COR-L47 (cell line): ENCODE measurements at places on chromosomes 12 and 14.
A peak's percentile ranks its signal among the peaks of the same experiment; 100 is the strongest.

DNA sequence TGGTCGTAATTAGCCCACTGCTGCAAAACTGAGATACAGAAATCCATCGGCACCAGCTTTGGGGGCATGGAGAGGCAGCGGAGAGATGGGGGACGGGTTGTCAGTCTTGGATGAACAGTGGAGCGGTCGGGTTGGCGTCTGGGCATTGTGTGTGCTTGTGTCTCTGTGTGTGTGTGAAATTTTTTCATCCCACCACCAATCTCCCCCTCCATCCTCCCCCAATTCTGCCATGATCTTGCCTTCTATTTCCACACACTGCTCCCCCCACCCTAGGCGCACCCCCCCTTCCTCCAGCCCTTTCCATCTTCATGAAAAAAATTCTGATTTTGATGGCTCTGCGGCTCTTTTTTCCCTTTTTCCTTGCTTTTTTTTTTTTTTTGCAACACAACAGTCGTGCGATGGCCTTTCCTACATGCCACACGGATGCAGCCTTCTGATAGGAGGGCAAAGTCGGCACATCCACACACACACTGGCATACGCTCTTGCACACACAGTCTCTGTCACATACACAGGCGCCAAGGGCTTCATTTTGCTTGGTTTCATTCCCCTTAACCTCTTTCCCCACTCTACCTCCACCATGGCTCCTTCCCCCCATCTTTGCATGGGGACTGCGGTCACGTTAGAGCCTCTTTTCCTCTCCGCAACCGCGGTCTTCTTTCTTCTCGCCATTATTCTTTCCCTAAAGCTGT, 3.3 kb downstream of the NRXN3 start:
- no peak for DNase-seq

GRCh38 chr14:72291908-72292688, 359.9 kb downstream of the RGS6 start:
- peak; percentile 14 for DNase-seq

DNA sequence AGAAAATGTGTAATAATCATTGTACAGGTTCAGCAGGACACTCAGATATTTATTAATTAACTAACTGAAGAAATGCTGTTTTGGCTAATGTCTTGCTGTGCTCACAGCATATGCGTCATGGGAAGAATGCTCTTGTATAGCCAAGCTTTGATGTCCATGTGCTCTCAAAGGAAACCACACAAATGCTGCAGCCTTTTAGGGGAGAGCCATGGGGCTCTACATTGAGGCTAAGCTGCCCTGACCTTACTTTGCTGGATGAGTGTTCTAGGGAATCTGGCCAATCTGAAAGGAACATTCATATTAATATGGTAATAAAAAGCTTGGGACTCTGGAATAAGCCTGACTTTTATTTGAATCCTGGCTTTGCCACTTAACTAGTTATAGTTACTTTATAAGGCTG, 9.5 kb upstream of the CRADD start:
- DNase-seq = no peak

DNA sequence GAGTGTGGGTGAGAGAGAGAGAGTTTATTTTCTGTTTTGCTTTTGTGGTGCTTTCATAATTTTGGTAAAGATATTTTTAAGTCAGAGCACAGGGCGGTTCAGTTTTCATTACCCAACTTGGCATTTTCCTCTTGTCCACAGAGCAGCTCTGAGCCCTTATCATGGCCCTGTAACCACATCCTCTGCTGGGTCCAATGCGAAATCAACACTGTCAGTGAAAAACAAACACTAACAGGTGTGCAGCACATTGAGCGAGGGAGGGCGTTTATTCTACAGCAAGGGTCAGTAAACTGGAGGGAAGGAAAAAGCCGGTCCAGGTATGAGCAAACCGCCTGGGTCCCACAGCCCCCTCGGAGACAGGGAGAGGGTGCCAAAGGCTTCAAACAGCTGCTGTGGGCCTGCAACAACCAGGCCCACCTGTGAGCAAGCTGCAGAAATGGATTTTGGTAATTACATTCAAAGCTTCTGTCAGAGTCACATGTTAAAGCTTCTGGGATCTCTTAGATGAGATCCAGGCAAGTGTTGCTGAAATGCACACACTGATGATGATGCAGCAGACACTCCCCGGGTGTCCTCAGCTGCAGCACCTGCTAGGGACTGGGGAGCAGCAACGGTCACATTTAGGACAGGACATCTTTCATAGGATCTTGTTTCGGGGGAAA, 132.7 kb upstream of the DYRK2 start:
- DNase-seq = peak; percentile 81

DNA sequence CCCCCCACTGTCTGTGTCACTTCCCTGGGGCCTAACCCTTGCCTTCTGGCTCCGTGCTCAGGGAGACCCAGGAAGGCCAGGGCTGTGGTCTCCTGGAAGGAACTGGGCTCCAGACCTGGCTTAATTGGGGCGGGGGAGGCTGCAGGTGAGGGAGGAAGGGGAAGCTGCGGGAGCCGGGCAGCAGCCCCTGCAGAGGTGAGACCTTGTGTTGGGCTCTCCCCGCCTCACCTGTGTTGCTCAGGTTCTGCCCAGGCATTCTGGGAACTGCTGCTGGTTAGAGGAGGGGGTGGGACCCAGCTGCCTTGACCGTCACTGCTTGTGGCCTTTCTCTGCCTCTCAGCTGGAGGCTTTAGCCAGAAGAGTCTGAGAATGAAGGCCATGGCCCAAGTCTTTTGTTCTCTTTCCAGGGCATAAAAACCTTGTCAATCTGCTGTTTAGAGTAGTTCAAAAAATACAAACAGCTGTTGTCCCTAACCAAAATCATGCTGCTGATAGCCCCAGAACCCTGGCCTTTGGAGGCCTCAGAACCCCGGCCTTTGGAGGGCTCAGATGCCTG, 247.6 kb downstream of the CHST11 start:
- no peak for DNase-seq

DNA sequence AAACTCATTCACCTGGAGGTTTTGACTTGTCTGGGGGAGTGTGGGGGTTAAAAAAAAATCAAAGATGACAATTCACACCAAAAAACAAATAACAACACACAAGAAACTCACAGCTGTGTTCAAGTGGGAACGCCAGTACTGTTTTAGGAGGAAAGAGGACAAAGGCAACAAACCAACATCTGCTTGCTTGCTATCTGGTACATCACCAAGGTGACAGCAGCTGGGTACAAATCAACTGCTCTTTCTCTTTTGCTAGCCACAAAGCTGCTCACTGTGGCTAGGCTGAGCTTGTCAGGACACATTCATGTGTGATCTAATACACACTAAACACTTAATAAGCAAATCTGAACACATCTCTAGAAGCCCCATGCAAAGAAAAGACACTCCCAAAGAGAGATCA, 128.0 kb upstream of the RAP1B start:
- DNase-seq = no peak

DNA sequence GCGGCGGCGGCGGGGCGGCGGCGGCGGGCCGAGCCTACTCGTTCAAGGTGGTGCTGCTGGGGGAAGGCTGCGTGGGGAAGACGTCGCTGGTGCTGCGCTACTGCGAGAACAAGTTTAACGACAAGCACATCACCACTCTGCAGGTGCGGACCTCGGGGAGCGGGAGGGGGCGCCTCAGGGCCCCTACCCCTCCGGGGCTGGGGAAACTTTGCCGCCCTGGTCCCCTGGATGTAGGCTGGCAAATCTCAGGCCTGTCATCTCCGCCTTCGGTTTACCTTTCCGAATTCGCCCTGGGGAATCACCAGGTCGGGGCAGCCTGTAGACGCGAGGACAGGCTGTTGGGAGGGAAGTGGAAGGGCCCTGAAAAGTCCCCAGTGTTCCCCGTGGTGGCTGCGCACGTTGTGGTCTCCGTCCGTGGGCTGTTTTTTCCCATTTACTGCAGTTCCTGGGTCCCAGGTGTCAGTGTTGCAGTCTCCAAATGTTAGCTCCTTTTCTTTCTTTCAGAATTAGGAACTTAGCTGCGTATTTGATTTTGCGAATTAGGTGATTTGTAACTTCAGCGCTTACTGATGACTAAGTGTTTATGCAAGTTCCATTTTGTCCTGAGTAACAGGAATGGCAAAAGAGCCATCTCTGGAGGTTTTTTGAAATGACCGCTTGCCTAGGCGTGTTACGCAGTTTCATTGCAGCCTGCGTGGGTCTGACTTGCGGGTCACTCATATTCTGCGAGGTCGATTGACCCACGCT, 656 bp downstream of the RAB21 start:
- peak; percentile 22 for DNase-seq

DNA sequence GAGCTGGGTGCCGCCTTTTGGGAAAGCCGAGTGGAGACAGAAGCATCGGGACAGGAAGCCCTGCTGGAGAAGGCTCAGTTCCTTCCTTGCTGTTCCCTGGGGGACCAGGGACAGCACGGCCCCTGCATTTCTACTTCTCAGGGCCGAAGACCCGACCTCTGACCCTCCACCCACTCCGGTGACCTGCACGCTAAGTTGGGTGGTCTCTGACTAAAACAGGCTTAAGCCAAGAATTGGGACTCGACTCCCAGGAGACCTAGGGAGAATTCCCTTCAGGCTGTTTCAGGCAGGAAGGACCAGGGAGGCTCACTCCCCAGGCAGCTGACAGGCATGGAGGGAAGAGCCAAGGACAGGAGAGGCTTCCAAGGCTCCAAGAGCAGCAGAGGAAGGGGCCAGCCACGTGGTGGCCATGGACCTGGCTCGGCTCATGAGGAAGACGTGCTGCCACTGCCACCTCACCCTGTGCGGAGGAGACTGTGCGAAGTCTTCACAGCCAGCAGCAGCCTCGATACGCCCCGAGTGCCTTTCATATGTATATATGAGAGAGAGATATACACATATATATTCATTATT, 43.9 kb downstream of the DCAF4 start:
- no peak for DNase-seq

DNA sequence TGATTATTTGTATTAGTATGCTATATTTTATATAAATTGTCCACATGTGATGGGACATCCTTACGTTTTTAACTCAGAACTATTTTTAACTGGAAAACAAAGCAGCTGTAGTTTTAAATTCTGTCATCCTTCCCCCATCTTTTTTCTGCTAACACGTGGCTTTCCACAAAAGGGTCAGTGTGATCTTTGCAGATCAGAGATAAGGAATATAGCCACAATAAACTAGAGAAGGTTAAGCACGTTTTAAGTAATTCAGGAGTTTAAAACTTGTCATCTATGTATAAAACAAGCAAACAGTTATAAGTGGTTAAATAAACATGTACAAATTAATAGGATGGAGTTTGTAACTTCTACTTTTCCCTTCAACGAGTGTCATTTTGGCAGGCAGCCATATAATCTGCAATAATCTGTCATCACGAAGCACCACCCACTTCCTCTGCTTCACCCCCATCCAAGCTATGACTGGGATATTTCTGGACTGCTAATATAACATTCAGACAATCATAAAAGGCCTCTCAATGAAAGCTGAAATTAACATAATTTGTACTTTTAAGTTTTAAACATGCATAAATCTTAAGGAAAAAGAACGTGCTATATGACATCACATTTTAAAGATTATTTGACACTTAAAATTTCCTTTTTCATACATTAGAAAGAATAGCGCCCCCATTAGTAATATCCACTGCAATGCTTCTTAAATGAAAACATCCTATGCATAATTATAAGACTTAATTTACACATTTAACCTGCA, 15.3 kb downstream of the TAOK3 start:
- no peak for DNase-seq

DNA sequence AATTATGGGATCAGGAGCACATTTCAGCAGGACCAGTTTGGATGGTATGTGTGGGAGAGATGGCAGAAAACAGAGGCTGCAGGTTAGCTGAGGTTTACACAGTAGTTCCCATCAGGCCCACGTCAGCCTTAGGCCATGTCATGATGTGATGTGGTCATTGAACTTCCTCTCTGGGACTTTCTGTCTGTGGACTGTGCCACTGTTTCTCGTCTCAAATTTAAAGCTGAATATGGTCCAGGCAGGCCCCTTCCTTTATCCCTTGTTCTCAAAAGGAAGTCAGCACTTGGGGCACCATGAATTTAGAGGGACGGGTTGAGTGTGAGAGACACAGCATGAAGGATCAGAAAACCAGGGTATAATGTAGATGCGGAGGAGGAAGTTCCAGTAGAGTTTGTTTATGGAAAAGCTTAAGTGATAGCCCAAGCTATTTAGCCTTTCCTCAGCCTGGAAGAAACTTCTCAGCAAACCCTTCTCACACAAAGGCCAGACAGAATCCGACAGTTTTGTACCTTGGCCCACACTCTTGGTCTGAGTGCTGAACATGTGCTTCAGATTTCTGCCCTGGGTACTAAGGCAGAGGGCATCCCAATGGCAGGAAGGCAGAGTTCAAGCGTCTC, 3.6 kb upstream of the IGFBP6 start:
- no peak for DNase-seq

DNA sequence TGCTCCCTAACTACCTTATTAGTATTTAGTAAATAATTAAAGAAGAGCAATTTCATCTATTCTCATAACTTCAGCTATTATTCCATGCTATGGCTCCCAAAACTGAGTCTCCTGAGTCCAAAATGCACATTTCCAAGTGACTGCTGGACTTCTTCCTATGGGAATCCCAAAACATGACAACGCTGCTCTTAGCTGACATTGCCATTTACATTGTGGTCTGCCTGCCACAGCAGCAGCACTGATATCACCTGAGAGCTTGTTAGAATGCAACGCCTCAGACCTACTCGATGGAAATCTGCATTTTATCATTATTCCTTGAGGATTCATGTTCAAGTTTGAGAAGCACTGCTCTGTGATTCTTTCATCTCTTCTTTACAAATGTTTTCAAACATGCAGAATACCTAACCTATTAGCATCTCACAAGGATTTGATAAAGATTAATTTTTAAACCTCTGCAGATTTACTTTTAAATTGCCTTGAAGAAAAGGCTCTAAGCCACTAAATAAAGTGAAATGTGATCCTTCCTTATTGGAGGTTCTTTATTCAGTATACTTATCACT, 77.7 kb downstream of the SEC23A start:
- DNase-seq = no peak
